CD4-positive, alpha-beta T cell treated with Interferon alpha-2 for 1 hour (primary cell): ENCODE measurements at places on chromosomes 1 and 21.

- DNase-seq = no peak
Observed at GRCh38 chr1:159970932-159971342, 16.9 kb upstream of the SLAMF9 start.

- peak; percentile 80 for DNase-seq
Observed at GRCh38 chr1:206923009-206923960, 1.5 kb upstream of the FCMR start.

DNA sequence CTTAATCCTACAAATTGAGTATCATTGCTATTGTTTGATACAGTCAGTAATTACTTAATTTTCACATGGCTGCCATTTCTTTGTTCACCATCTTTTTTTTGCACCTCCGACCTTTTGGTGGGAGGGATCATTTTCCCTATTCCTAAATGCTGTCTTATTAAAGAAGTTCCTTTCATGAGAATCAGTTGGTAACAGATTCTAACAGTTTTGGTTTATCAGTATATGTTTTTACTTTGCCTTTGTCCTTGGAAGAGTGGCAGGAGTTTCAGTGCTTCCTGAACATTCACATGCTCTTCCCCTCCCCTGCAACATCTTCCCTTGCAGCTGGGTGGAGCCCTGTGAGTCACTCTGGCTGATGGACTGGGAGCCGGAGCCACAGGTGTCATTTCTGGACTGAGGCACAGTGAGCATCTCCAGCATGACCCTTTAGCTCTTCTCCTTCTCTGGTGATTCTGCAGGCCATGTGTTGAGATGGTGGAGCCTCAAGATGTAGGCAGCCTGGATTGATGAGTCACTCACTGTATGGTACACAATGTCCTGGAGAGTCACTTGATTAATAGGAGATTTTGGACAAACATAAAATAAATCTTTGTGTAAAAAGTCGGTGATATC lies 217.7 kb downstream of the URB2 start:
- DNase-seq = no peak

GRCh38 chr1:66599346-66599745 lies 65.4 kb downstream of the SGIP1 start:
- no peak for DNase-seq

DNA sequence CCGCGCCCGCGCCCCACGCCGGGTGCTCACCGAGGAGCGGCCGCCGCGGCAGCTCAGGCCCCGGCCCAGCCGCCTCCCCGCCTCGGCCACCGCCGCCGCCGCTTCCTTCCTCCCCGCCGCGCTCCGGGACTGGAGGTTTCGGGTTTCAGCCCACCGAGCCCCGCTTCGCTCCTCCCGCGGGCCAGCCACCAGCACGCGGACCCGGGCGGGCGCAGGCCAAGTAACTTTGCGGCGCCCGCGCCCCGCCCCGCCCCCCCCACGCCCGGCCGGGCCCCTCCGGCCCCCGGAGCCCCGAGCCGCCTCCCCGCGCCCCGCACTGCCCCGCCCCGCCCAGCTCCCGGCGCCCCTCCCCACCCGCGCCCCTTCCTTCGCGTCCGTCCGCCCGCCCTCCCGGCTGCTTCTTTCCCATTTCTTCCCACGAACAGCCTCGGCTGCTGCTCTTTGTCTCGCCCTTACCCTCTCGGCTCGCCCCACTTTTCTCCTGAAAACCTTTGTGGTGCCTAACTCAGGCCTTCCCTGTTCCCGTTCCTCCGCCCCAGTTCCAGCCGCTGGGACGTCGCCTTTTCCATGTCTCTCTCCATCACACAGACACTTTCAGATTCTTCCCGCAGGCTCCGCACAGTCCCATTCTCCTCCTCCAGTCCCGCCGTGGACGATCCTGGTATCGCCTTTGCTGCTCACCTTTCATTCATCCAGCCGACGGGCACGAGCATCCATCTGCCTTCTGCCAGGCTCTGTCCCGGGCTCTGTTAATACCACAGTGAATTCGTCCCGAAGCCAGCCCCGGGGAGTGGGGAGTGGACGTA lies at the start of gene GPR161:
TSS of gene GPR161 (minus strand) at position 222 of the 806 bp plus-strand sequence. CDS start 32,080 bp downstream, outside the sequence.
- no peak for DNase-seq

DNA sequence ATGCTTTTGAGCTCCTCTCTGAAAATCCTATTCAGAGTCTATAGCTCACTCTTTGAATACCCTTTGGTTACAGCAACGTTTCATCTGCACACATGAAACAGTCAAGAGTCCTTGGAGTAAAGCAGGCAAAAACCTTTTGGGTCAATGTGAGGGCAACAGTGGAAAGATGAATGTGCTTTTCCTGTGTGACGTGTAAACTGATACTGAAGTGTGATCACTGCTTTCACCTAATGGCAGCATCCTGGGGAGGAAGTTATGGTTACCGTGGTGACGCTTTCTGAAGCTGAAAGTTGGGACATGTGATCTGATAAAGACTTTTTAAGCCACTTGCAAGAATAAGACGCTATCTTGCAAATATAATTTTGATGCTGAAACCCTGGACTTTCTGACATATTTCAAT lies 160.0 kb downstream of the SEC16B start:
- DNase-seq = no peak

- DNase-seq = no peak
Observed at GRCh38 chr21:36384885-36385232, 333 bp upstream of the CHAF1B start.

GRCh38 chr1:167651161-167651693 lies 21.2 kb downstream of the RCSD1 start:
- DNase-seq = no peak

DNA sequence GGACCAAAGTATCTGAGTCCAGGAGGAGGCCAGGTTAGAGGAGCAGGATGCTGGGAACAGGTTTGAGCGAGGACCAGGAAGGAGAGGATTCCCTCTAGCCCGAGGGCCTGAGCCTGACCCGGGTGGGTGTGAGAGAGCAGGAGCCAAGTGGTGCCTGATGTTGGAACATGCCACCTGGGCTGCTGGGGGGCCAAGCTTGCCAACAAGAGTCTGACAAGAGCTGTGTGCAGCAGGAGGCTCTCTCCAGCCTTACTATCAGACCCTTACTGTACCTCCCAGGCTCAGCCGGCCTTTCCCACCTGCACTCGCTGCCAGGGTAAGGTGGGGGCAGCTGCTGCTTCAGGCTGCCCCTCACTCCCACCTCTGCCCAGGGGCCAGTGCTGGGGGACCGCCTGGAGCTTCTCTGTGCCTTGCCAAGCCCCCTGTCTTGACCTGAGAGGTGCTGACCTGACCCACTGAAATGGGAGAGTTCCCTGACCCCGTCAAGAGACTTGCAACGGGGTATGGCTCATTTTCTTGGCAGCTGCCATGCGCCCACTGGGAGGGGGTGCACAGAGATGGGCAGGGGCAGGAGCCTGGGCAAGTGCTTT lies 159.6 kb upstream of the VAMP3 start:
- DNase-seq = no peak

- no peak for DNase-seq
Observed at GRCh38 chr1:157147037-157147436, 8.8 kb upstream of the ETV3 start.

DNA sequence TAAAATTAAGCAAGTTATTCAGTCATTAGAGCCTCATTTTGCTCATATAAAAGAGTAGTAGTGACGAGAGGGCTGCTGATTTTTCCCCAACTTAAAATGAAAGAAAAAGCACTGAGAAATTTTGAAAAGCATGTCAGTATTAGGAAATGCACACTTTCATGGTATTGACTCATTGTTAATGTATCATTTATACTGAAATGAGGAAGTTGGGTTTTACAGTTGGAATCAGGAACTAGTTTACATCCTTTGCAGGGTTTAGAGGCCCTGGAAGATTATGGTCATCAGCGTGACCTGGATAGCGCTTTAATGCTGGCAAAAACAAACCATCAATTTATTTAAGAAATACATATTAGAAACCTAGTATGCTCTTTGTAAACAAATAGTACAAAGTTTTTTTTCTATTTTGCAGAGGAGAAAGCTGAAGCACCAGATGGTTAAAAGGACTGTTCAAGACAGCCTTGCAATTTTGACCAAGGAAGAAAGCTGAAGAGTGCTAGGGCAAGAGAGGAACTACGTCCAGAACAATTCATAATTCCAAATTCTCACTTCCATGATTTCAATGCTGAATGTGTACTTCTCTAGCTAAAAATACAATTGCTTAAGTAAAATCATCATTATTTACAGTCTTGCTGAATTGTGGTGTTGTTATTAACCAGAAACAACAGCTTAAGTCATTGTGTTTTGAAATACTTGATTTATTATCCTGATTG lies 94.8 kb upstream of the SGIP1 start:
- DNase-seq = peak; percentile 14

GRCh38 chr1:3181956-3182355 lies 113.0 kb downstream of the PRDM16 start:
- no peak for DNase-seq

GRCh38 chr1:86149591-86149990 lies 7.0 kb downstream of the COL24A1 start:
- no peak for DNase-seq

- DNase-seq = peak; percentile 57
Observed at GRCh38 chr1:41811051-41811795, 107.5 kb downstream of the HIVEP3 start.

GRCh38 chr1:204326771-204327300 lies 32.9 kb downstream of the PLEKHA6 start:
- DNase-seq = no peak

DNA sequence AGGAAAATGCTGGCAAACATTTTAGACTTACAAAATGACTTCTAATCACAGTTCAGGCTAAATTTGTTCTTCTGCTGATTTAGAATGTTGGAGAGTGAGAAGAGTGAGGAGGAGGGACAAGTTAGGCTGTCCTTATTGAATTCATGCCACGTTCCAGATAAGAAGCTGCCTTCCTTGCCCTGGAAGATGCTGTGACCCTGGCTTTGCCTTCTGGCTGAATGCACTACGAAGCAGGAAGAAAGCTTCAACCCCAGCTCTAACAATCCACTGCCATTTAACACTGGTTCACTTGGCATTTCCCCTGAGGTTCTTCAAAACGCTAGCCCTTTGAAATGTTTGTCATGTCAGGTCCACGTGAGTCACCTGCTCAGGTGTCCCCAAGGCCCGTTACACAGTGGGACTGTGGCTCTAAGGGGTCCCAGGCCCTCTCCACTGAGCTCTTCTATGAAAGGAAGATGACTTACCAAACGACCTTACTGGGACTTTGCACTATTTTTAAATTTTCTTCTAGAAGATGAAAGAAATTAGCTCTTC lies 30.0 kb upstream of the LRRC8C start:
- DNase-seq = no peak

DNA sequence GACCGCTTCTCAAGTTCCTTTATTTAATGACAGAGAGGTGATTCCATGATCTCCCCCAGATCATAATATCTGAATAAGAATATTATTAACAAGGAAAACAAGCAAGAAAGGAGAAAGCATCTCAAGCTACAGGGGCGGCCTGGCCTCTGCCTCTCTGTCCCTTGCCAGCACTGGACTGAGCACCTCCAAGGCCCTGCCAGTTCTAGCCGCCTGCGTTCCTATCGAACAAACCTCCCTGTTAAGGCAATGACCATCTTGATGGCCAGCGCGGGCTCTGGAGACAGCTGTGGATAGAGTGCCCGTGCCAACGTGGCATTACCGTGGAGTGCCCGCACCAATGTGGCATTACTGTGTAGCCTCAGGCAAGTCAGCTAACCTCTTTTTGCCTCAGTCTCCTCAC lies 84.8 kb downstream of the NPHP4 start:
- no peak for DNase-seq

DNA sequence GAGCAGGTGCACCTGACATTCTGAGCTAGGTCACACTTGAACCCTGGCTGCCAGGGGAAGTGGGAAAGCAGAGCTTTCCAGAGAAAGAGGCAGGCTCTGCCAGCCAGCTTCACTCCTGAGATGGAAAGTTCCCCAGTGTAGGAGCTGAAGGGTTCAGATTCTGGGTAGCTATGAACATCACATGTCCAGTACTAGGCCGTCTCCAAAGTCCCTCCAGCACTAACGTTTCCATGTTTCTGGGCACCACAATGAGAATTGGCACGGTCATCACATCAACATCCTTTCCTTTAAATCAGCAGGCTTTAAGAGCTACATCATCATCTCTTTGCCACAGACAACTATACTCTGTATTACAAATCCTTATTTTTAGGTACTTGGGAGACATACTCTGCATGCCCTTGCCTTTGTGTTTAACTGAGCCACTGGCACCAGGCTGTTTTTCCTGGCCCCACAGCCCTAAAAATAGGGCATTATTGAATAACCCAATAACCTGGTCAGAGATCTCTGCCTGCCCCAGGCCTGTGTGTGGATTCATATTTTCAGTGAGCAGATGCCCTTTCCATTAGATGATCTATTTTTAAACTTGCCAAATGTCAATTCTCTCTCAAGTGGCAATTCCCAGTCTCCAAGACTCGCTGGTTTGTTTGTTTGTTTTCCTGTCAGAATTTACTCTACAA lies 35.4 kb upstream of the USP24 start:
- DNase-seq = no peak

DNA sequence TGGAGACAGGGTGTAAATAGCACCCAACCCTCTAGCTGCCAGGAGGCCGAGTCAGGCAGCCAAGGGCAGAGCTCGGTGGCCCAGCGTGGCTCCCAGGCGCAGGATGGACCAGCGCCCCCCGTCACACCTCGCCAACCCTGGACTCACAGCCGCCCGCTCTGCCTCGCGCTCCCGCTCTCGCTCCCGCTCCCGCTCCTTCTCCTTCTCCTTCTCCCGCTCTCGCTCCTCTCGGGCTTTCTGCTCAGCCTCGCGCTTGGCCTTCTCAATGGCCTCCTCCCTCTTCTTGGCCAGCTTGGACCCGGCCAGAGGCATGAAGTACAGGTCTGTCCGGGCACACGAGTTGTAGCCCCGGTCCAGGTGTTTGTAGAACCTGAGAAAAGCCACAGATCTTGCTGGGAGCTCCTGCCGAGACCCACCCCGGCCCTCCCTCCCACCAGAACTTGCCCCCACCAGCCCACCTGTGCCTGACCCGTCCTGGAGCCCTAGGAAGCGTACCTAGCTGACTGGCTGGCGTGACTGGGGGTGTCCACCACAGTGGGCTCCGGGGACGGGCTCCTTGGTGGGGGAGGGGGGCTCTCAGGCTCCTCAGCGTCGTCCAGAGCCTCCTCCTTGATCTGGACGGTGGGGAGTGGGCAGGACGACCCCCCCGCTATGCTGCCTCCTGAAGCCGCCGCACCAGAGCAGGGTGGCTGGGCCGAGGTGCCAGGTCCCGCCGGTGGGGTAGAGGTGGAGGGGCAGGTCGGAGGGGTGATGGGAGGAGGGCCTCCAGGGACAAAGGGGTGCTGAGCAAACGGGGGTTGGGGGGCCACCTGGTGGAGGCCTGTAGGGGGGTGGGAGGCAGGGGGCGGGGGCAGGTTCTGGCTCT lies 41.9 kb downstream of the SLC45A1 start:
- DNase-seq = no peak

DNA sequence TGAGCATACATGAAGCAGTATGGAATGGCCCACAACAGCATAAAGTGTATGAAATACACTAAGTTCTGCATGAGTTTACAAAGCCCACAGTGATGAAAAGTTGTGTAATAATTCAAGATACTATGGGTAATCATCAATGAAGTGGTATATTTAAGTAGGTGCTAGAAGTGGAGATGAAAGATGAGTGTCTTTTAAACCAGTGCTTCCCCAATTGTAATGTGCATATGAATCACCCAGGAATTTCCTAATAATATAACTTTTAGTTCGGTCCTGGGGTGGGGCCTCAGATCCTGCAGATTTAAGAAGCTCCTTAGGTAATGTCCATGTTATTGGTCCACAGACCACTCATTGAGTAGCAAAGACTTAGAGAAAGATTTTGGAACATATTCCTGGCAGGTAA lies 184.9 kb downstream of the DUSP10 start:
- no peak for DNase-seq

- DNase-seq = no peak
Observed at GRCh38 chr1:231639819-231640218, 13.2 kb downstream of the DISC1 start.

GRCh38 chr1:57736940-57737339 lies 313.1 kb upstream of the DAB1 start:
- DNase-seq = no peak

- no peak for DNase-seq
Observed at GRCh38 chr1:222579316-222579715, 10.4 kb downstream of the TAF1A start.

GRCh38 chr1:17192394-17193221 lies 12.3 kb upstream of the PADI1 start:
- no peak for DNase-seq
